ENCODE measurements at places on chromosomes 3 and 15. TPM values are rescaled to one million over a fixed set of nuclear protein-coding genes. Genes with fewer than 3 reads are reported as not detected.

Gene TM6SF1
- 3.9 TPM for total RNA-seq

GRCh38 chr3:4814305-4814903 is 164.8 kb upstream of the BHLHE40 start:
- peaks cover 41% of the 10 kb centered on the region for H3K36me3 ChIP-seq
- H3K27me3 ChIP-seq = no peaks in the 10 kb centered on the region
- no peaks in the 10 kb centered on the region for H3K4me1 ChIP-seq
- no peak overlapping the region for H3K27ac ChIP-seq
- no peak for DNase-seq
- H3K4me3 ChIP-seq = no peak overlapping the region

Gene STRIT1
- total RNA-seq = not detected

DNA sequence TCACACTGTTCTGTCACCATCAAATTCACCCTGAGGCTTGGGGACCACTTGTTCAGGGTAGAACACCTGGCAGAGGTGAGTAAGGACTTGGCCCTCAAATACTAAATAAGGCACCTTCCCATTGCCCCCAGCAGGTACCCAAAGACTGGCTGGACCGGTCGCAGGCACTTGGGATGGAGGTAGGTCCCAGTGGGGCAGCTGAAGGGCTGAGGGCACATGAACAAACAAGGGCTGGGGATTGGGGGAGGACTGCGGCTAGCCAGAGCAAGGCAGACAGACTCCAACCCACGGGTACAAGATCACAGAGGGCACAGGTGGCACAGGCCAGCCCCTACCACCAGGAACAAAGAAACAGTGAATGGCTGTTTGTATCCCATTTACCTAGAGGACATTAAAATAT is 1.9 kb downstream of the MRPS25 start:
- no peak overlapping the region for H3K27ac ChIP-seq
- H3K4me3 ChIP-seq = no peak overlapping the region

GRCh38 chr3:183285318-183285717 is 32.3 kb downstream of the B3GNT5 start:
- peak overlapping the region; percentile 70 for H3K27ac ChIP-seq
- H3K4me1 ChIP-seq = peaks cover 27% of the 10 kb centered on the region
- no peak for DNase-seq
- no peaks in the 10 kb centered on the region for H3K27me3 ChIP-seq
